ENCODE measurements at places on chromosomes 2 and 18.

- DNase-seq: no peak
Measured at GRCh38 chr18:60870261-60871153, 462.7 kb upstream of the CDH20 start.

DNA sequence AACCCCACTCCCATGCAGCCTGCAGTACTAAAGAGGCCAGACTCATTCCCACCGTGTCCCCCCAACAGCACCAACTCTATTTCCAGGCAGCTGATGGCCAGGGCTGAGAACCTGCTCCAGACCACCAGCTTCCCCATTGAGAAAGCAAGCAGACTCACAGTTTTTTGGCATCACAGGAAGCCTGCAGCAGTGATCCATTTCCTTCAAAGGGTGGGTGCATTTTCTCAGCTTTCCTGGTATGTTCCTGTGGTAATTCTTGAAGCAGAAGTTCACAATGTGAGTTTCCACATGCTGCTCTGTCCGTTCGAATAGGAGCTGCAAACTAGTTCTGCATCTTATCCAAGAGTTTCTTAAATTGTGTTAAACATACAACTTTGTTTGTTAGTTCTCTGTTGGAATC lies 1249.6 kb upstream of the FAM98A start:
- DNase-seq: no peak

DNA sequence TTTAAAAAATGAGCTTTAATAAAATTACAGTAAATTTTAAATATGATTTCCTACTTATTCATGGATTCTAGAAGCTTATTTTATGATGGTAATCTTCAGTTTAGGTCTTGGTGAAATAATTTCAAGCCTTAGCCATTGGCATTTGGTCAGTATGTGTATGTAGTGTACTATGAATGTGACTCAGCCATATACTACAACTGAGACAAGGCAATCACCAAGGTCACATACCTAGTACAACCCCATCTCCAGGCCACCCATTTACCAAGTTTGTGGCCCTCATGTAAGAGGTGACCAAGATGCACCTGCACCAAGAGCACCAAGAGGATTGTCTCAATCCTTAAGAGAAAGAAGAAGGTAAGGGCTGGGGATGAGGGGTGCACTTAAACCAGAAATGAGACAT lies 54.8 kb upstream of the FRZB start:
- no peak for DNase-seq

DNA sequence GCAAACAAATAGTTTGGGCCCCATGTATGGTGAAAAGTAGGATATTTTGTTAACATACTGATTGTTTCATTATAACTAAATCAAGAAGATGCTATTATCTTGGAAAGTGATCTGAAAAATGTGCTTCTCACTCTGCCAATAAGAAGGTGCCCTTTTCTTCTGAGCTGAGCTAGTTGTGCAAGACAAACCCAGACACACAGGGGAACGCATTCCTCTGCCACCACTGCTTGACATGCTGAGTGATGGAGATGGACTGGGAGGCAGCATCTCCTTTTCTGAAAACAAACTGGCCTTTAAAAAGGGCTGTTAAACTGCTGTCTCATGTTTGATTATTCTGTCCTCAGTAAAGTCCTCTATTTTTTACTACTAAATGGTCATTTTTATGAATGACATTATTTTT lies 1989.9 kb upstream of the CELF4 start:
- DNase-seq: no peak

DNA sequence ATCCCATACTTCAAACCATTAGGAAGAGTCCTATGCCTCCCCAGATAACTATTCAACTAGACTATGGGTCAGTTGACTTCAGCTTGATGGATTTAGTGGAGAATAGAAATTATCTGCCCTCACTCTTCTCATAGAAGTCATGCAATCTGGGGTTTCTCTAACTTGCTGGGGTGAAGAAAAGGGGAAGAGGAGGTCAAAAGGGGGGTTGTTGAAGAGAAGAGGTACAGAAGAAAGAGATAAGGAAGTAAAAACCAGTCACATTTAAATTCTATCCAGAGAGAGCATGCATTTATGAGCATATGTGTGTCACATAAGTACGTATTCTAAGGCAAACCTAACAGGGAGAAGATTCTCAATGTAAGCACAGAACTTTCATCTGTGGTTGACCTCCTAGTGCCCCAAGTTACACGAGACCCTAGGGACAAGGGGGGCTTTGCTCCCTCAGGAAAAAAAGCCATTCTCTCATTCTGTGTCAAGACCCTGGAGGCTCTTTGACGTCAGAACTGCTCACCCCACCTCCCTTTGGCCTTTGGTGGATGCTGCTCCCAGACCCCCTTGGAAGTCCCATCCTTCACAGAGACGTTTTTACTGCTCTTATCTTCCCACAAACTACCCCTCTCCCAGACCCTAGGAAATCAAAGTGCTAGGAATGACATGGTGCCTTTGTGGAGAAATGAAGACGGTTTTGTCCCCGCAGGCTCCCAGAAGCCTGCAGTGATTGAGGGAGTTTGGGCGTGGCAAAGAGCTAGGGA lies 236.8 kb upstream of the TNP1 start:
- no peak for DNase-seq

DNA sequence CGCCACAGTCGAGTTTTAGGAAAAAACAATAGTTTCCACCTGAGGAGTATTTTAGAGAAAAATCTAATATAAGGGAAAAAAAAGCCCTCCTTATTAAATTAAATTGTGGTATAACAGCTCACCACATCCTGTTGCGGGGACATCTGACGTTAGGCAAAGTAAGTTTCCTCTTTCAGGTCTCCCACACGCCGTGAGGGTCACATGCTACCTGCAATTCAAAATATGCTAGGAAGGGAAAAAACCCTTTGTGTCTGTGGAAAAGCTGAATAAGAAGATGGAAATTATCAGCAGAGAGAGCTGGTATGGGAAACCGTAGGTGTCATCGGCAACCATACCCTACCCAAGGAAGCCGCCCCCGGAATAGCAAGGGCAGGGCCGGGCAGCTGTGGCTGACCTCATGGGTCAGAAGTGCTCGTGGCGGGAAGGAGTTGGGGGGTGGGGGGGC lies 128.0 kb downstream of the NFATC1 start:
- peak; percentile 58 for DNase-seq

DNA sequence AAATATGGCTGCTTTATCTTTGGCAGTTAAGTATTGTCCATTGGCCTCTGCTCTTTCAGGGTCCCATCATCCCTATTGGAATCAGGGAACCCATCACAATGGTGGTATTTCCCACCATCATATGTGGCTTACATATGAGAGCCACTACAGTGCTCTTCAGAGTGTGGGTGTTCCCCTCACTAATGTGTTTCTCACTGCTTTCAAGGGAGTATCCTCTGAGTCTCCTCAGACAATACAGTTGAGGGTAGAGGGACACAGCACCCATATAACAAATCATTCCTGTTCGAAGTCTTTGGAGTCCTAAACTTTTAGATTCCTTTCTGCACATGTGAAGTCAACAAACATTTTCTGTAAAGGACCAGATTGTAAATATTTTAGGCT lies 48.8 kb upstream of the DNAJC10 start:
- DNase-seq: no peak

- no peak for DNase-seq
Measured at GRCh38 chr2:101114815-101115214, 36.4 kb downstream of the TBC1D8 start.

GRCh38 chr2:61405813-61406212 lies 65.1 kb downstream of the USP34 start:
- DNase-seq: no peak

DNA sequence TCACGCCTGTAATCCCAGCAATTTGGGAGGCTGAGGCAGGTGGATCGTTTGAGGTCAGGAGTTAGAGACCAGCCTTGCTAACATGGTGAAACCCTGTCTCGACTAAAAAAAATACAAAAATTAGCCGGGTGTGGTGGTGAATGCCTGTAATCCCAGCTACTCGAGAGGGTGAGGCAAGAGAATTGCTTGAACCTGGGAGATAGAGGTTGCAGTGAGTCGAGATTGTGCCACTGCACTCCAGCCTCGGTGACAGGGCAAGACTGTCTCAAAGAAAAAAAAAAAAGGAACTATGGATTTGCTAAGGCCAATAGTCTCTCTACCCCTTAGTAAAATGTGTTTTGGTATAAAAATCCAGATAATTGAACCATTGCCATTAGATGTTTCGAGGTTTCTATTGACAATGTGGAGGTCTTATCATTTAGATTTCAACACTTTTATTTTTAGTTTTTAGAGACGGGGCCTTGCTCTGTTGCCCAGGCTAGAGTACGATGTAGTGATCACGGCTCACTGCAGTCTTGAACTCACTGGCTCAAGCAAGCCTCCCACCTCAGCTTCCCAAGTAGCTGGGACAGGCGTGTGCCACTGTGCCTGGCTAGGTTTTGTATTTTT lies 1.1 kb upstream of the TXNDC2 start:
- DNase-seq: no peak

DNA sequence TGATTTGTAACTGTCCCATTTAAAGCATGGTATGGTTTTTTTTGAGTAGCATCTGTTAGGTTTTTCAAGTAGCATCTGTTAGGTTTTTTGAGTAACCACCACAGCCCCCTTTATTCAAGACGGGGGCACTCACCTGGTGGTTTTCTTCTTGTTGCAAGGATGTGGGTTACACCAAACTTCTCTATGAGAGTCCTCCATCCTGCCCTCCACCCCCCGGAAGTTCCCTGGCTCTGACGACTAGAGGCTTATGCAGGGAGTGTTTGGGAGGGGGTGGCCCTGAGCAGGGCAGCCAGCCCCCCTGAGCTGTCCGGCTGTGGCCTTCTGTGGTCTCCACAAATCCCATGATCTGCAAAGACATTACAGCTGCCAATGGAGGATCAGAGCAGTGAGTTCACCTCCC lies 39.3 kb downstream of the MTCL1 start:
- DNase-seq: no peak

DNA sequence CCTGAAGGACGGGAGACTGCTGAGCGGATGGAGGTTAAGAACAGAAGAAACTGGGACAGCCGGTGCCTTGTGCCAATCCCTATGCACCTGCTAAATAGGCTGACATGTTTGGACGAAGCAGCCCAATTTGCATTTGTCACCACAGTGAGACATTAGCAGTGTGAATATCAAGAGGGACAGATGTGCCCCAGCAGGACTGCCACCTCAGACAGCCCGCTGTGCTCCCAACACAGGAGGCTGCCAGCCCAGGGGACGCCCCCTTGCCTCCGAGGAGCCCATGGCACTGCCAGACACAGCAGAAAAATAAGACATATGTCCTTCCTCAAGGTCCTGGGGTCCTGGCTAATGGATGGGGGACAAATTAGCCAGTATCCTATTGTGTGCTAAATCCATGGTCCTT lies 306.7 kb upstream of the POU3F3 start:
- DNase-seq: no peak

DNA sequence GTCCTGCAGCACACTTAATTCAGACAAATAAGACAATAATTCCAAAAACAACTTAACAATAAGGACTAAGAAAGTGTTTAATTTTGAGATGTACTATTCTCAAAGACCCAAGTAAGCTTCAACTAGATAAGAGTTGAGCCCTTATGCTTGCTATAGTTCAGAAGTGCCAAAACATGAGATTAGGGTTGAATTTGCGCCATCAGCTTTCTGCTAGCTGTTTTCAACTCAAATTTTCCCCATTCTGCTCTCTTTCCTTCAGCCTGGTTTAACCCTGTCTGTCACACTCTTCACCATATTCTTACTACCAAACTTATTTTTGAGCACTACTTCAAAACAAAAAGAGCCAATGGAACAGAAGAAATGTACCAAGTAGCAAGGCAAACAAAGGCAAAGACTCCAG lies 4.1 kb downstream of the NFE2L2 start:
- no peak for DNase-seq

DNA sequence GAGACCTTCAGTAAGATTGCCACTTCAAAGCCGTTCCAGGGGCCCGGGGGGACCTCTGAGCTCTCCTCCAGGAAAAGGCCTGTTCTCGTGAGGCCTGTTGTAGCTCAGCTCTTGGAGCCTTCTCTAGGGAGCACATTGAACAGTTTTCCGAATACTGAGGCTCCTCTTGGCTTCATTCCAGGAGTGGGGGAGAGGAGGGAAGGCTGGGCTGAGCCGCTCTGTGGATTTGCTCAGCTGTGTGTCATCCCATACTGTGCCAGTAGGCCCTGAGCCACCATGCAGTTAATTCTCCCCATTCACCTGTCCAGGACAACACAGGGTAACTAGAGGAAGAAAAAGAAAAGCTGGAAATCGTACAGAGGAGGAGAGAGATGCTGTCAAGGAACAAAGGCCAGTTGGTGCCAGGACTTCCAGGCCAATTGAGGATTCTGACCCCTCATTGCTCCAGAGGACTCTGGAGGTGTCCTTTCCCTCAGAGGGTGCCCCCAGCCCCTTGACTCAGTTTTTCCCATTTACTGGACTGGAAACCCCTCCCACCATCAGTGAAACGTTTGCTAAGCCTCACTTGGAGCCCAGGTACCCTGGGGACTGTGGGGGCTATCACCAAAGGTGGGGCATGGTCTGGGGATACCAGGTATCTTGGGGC lies 41.4 kb downstream of the HS1BP3 start:
- no peak for DNase-seq

DNA sequence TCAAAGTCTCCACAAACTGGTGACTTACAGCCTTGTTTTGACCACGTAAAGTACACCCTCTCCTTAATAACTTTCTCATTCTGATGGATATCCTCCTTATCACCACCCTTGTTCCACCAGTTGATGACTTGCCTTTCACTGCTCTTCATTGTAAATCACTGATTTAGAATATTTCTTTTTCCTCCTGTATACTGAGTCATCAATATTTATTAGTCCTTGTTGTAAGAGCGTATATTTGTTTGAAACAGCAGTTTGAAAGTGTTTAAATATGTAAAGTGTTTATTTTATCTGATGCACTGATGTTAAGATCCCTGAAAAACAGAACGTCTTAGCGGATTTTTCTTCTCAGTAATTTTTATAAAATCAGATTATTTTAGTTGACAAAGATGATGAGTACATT lies 34.2 kb upstream of the DYSF start:
- no peak for DNase-seq

- DNase-seq: no peak
Measured at GRCh38 chr18:12460874-12461273, 53.1 kb downstream of the PRELID3A start.

GRCh38 chr2:96330407-96330806 lies 5.2 kb upstream of the NCAPH start:
- DNase-seq: no peak

DNA sequence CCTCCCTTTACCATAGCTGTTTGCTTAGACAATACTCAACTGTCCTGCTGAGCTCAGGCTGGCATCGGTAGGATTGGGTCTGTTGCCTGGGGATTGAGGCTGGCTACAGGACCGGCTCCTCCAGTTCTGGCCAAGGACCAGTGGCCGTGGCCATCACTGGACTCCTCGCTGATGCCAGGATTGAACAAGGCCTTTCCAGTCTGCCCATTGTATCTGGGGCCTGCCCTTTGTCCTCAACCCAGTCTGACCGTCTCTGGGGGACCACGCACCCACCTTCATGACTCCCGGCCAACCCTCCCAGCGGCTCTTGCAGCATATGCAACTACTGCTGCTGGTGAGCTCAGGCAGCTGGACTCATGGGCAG lies 28.7 kb downstream of the SH2D6 start:
- DNase-seq: no peak

- DNase-seq: no peak
Measured at GRCh38 chr2:161420406-161421074, 4.4 kb downstream of the TBR1 start.

GRCh38 chr2:107337209-107337898 lies 451.4 kb upstream of the ST6GAL2 start:
- no peak for DNase-seq

Measured in stimulated activated CD8-positive, alpha-beta memory T cell treated with anti-CD3 and anti-CD28 coated beads, Interleukin-4, amount 100 ng/mL, for 1 hour (primary cell).